ENCODE measurements at places on chromosomes 11 and 22.

DNA sequence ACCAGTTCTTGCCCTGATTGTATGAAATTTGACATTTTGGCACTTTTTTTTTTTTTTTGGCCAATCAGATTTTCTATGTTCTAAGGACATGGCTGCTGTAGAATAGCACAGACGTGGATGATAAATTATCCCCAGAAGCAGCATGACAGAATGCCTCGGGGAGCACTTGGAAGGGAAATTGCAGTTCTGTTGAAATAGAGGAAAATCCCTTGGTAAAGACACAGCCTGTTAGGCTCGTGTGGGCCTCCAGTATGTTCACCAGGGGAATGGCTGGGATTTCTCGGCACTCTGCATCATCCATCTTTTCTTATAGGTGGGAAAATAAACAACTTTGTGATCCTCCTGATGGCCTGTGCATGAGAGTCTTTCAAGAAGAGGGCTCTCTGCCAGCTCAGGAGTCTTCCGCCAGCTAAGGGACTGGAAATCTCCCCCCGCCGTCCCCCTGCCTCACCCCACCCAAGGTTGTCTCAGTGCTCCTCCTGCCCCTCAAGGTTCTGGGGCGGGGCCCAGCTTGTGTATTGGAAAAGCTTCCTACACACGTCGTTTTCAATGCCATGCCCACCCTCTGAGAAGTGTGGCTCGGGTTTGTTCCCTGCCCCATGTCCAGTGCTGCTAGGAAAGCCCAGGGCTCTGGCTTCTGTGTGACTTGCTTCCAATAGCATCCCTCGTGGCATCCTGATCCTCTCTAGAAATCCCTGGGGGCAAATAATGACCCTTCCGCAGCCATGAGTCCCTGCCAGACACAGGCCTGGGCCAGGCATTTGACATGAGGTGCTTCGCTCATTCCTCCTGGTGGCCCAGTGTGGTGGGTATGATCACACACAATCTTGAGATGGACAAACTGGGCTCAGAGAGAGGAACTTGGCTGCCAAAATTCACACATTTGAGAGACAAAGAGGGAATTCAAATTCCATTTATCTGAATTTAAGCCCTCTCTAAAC lies 70.6 kb upstream of the ATXN10 start:
- DNase-seq = no peak

- no peak for DNase-seq
These were observed 6.1 kb upstream of the ANO1 start for GRCh38 chr11:70071996-70072395.

DNA sequence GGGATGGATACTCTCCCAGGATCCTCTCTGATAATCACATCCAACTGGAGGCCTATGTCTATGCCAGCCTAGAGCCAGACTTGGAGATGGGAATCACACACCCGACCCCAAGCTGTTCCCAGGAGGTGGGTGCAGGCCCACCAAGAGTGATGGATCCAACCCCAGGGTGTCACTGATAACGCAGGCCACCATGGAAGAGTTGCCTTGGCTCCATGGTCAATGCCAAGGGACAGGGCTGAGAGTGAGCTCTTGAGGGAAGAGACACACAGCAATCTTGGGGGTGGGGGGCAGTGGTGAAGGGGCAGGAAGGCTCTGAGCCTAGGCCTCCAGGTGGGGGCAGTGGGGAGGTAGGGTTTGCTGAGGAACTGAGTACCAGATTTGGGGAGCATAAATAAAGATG lies 16.9 kb downstream of the TUB start:
- no peak for DNase-seq

DNA sequence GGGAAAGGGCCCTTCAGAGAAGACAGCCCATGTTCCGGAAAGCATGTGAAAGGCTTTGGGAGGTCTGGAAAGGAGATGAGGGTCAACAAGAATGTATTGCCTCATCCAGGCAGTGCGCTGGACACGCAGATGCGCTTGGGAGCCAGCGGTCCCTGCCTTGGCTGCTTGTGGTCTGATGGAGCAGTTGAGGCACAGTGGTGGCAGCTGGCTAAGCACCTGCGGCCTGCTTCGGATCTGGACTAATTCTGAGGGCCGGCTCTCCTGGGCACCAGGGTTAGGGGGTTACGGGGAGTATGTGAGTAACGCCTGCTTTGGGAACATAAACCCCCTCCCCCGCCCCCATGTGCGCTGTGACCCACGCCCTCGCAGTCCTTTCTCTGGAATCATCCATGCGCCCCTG lies 4.6 kb upstream of the TM7SF2 start:
- no peak for DNase-seq

GRCh38 chr11:76880314-76880713 lies 19.6 kb downstream of the ACER3 start:
- DNase-seq = no peak

DNA sequence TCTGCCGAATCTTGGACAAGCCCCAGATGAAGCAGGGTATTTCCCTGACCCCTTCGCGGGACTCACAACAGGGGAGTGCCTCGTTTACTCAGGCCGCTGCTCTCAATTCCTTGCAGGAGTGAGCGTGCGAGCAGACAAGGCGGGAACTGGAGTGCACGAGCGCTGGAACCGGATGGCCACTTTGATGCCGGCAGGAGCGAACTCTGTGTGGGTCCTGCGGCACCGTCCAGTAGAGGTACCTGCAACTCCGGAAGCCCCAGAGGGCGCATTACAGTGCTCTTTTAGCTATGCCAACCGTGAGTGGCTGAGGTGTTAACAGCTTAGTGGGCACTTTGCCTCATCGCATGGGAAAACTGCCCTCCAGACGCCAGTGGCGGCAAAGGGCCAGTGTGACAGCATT lies 182.3 kb upstream of the ANO3 start:
- no peak for DNase-seq

DNA sequence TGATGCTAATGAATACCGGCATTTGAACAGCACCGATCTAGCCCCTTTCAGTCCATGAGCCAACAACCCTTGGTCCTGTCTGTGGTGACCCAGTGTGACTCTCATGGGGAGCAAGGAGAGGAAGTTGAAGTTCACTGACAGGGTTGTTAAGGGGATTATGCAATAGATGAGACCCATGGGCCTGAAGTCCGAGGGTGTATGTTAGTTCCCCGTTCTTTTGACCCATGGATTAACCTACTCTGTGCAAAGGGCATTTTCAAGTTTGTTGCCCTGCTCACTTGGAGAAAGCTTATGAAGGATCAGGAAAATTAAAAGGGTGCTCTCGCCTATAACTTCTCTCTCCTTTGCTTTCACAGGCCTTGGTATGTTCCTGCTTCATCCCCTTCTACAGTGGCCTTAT lies 4.9 kb downstream of the PNPLA3 start:
- no peak for DNase-seq

DNA sequence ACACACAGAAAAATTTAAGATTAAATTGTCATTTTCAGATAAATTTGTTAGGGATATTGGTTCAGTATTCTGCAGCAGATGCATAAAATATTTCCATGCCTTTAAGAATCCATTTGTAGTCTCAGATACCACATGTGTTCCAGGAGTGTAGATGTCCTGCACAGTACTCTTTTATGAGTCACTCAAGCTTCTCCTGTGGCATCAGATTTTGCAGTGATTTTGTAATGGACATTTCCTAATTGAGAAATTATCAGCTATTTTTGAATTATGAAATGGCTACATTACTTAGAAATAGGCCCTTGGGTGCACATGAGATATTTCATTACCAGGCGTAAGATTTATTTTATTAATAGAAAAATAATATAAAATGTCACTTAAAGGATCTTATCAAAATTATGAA lies 18.9 kb downstream of the MMP3 start:
- DNase-seq = no peak
